ENCODE measurements at places on chromosomes 6 and 20.

DNA sequence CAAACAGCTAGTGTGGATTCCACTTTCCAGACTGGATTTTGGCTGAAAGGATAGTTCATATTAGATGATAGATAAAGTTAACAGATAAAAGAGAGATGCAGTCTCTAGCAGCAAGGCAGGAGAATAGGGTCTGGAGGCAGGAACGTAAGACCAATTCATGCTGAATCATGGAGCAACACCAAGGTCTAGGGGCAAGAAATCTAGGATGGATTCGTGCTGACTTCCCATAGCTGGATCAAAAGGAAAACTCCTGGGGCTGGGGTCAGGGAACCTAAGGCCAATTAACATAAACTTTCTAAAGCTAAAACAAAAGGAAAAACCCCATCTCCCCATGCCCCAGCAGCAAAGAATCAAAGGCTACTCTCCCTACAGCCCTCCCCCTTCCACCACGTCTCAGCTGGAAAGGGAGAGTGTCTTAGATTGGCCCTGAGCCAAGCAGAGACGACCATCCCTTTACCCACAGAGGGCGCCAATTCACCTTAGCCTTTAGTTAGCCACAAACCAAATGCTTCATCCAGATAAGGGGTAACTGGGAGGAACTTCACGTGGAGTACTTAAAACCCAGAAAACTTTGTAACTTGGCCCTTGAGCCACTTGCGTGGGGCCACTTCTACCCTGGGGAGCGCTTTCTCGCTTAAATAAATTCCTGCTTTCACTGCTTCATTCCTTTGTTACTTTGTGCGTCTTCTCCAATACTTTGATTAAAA, 7.6 kb downstream of the TREM1 start:
- DNase-seq, result peak; percentile 76

DNA sequence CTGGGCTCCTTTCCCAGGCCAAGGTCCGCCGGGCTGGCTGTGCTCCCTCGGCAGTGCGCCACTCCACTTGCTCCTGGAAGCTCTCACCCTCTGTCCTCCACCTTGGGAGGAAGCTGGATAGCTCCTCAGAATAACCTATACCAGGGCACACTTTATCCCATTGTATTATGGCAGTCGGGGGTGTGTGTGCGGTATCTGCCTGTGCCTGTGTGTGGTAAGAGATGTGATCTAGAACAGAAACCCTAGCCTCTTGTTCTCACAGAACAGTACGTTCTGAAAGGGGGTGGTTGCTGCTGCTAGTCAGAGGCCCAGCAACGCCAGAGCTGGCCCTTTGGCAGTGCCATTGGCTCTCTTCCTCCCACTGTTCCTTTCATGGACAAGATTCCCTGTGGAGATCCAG, 168.4 kb downstream of the TBXT start:
- DNase-seq, result no peak

- DNase-seq, result no peak
These were observed 16.0 kb downstream of the C6orf58 start for GRCh38 chr6:127592964-127593363.

DNA sequence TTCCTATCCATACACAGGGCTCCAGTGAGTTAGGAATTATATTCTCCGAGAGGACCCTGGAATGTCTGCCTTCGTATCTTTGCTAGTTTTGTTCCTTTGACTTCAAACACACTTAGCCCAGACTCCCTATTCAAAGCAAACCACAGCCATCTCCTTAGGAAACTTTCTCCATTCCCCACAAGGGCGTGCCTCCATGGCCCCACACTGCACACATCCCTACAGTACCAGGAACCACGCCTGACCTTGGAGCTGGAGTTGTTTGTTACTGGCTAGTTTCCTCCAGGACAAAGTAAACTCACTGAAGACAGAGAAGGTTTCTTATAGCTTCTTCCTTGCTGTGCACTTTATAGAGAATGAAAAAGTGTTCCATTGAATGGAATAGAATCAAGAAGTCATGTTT, 412.8 kb upstream of the AGPAT4 start:
- DNase-seq, result no peak

GRCh38 chr6:111269401-111269970, 182.2 kb downstream of the SLC16A10 start:
- no peak for DNase-seq

DNA sequence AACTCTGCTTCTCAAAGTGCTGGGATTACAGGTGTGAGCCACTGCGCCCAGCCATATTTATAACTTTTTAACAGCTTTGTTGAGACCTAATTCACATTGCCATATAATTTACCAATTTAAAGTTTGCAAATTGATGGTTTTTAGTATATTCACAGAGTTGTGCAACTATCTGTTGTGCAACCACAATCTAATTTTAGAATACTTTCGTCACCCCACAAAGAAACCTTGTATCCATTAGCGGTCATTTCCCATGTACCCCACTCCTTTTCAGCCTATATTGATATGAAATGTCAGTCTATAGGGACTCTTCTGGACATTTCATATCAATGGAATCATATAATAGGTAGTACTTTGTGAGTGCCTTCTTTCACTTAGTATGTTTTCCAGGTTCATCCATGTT, 55.8 kb downstream of the FOXO3 start:
- DNase-seq, result peak; percentile 38

DNA sequence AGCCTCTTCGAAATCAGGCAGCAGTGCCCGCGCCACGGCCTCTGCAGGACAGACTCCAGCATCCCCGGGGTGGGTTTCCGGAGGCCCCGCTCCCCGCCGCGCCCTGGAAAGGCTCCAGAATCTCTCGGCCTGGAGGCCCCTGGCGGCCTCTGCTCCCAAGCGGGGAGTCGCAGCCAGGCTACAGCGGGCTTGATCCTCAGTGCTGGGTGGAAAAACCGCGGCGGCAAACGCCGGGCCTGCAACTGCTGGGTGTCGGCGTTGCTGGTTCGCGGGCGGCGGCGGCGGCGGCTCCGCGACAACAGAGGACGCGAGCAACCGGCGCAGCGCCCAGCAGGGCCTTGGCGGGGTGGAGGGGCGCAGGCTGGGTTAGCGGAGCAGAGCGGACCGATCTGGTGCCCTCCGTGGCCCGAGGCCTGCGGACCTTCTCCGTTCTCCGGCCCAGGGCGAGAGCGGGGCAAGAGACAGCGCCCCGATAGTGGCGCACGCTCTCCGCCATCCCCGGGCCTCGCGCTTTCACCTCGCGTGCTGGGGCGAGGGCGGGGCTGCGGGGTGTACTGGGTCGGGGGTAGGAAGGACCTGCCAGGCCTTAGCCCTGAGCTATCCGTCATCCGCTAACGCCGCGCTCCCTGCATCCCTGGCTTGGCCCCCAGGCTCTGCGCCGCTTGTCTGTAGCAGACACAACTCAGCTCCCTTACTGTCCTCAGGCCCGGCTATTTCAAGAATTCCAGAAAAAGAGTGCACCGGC, 3.4 kb upstream of the ZNF292 start:
- DNase-seq, result peak; percentile 57

DNA sequence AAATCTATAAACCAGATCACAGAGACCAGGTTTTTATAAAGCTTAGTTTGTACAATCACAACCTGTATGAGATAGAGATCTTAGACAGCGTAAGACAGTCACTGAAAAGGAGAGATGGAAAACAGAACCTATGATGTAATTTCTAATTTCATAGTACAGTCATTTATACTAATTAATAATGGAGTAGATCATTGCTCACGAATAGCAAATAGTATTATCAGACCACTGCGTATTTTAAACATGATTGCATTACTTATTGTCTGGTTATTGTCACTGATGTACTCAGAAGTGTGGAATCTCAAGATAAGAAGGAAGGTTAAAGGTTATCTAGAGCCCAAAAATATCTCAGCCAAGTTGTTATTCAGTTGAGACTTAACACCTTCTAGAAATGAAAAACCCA, 115.6 kb downstream of the KHDC1L start:
- DNase-seq, result no peak

DNA sequence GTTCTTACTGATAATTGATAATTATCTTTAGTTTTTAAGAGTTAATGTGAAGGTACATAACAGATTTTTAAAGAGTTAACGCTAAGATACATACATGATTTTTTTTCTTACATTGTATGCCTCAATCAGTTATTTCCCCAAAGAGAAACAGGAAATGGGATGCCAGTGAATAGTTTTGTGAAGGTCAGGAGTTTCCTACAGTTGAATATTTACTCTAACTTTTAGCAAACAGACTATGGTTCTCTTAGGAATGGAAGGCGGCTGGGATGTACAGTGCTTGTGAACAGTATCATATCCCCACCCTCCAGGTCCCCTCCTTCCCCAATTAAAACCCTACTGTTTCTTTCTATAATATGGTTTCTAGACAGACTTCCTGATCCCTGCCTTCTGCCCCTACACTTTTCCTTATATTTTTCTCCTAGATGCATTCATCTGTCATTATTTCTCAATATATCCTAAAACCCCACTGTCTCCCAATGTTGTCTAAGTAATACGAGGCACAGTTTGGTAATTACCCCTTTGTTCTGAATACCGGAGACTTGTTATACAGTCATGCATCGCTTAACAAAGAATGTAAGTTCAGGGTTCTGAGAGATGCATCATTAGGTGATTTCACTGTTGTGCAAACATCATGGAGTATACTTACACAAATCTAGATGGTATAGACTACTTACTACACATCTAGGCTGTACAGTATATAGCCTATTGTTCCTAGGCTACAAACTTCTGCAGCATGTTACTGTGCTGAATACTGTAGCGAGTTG, 29.2 kb downstream of the SLC35A1 start:
- DNase-seq, result no peak

DNA sequence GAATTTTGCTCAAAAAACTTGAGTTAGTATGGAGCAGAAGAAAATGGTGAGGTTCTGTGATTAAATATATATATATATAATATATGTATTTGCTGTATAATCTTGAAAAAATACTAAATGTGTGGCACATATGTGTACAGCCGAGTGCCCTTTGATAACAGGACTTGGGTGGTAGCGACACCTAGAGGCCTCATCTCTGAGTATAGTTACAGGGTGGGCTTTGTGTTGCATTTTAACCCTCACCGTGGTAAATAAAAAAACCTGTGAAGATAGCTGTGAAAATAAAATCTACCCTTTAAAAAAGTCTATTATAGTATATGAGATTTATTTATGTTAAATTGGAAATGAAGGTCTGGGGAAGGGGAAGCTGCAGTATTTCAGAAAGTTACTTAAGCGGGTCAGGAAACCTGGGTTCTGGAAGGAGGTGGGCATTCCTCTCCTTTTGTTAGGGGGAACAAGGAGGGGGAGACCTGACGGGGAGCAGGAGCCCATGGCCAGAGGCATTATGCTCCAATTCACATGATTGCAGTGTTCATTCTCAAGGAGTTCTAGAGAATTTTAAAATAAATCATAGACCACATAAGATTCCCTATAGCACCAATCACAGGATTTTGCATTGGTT, 82.7 kb downstream of the SH3BGRL2 start:
- DNase-seq, result peak; percentile 47

DNA sequence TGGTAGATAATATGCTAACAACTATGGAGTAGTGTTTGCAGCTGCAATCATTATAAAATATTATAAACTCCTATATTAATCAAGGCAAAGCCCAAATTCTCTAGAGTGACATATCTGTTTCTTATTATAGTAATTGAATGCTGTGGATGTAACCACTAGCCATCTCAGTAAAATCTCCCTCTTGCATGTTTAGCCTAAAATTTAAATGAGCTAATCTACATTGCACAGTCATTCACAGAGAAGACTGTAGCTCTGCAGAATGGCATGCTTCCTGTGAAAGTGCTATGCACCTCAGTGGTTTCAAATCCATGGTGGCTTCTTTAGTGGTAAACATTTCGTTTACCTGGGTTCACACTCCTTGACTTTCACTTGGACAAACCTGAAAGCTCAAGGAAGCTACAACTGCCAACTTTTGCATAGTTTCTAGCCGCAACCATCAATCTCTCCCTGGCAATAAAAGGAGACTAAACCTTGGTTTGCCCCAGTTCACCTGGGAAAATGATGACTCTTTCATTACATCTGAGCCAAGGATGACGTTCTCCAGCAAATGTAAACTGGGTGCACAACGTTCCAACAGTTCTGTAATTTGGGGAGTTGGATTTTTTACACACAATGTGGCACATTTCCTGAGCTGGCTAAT, 47.2 kb downstream of the FILIP1 start:
- no peak for DNase-seq

DNA sequence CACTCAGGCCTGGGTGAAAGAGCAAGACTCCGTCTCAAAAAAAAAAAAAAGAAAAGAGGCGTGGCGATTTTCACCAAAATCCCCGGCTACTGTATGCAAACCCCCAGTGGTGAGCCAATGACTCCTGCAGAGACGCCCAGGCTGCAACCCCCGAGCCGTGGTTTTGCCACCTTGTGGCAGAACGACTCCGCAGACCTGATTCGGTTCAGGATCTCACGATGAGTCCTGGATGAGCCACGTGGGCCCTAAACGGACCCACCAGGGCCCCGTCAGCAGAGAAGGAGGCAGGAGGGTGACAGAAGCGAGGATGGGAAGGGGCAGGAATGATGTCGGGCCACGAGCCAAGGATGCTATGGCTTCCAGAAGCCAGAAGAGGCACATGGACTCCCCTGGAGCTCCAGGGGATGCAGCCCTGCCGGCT, 42.5 kb downstream of the SLC2A4RG start:
- DNase-seq, result no peak

GRCh38 chr20:14336686-14337085, 726 bp downstream of the FLRT3 start:
- DNase-seq, result no peak

- DNase-seq, result no peak
These were observed 24.2 kb upstream of the PNPLA1 start for GRCh38 chr6:36245572-36246061.

GRCh38 chr20:47295129-47295813, 61.2 kb downstream of the ZMYND8 start:
- no peak for DNase-seq

DNA sequence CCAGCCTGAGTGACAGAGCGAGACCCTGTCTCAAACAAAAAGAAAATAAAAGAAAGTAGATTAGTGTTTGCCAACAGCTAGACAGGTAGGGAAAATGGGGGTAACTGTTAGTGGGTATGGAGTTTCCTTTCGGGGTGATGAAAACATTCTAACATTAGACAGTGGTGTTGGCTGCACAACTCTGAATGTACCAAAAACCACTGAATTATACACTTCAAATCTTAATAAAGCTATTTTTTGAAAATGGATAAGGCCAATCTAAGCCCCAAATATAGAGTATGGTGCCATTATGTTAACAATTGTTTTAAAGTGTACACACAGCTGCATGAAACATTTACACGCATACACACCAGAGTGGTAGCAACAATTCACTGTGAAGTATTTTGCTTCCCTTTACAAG, 57.0 kb downstream of the BMP7 start:
- DNase-seq, result no peak

GRCh38 chr6:113205553-113205952, 651.6 kb upstream of the MARCKS start:
- DNase-seq, result no peak

GRCh38 chr20:58822149-58822548, 28.6 kb downstream of the GNAS-AS1 start:
- no peak for DNase-seq
